ENCODE measurements at places on chromosomes 11 and 22.

DNA sequence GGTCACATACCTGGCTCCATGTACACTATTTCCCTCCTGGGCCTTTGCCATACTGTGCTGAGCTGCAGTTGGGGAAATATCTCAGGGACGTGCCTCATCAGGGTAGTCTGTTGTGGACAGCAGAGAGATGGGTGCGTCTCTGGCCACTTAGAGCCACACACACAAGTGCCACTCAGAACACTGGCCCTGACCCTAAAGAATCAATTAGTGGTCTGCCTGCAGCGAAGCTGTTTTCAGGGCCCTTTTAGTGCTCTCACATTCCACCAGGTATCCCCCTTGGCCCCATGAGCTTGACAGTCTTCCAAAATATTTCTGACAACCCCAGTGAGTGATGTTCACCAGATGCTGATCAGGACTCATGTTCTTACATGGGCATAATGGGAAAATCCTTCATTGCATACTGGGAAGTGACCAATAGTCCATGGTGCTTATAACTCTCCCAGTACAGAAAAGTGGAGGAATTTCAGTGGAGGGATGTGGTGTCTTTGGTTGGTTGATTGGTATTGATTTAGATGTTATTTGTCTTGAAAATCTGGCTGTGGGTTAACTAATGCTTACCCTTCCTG, 66.1 kb downstream of the ME3 start:
- DNase-seq: no peak

GRCh38 chr11:18761144-18761543, 30.5 kb downstream of the PTPN5 start:
- no peak for DNase-seq

GRCh38 chr22:21443735-21444421, 23.3 kb upstream of the TMEM191C start:
- no peak for DNase-seq

- DNase-seq: no peak
Observed at GRCh38 chr22:37517826-37518450, 1.3 kb downstream of the CARD10 start.

GRCh38 chr11:65487467-65488272, 11.2 kb upstream of the MALAT1 start:
- DNase-seq: peak; percentile 100

GRCh38 chr11:63518548-63518947, 12.7 kb downstream of the LGALS12 start:
- peak; percentile 31 for DNase-seq

- no peak for DNase-seq
Observed at GRCh38 chr22:47713941-47714340, 951.5 kb downstream of the TBC1D22A start.

DNA sequence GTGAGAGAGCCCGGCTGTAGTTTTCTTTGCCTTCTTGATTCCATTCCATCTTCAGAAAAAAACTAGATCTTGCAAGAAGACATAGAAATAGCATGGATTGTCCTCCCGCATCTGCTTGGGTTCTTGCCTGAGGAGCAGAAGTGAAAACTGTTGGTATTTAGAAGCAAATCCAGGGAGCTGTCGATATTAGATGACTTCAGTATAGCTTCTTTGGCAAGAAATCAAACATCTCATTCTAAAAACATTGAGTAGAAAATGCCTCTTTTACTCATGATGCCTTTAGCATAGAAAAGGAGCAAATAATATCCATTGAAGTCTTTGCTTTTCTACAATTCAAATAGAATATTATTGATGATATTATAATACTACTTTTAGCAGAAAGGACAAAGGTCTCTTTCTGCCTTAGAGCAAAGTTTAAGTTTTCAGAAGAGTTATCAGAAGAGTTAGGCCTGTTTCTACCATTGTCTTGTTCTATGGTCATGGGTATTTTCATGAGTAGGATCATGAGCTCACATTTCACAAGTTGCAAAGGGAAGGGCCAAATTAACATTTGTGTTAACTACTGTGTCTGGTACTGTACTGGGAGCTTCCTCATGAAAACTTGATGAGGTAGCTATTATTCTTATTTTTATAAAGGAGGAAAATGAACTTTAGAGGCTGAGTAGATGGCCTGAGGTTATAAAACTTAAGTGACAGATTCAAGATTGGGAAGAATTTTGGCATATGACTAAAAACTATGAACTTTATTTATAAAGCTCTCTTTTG, 49.7 kb downstream of the EXT2 start:
- peak; percentile 11 for DNase-seq

DNA sequence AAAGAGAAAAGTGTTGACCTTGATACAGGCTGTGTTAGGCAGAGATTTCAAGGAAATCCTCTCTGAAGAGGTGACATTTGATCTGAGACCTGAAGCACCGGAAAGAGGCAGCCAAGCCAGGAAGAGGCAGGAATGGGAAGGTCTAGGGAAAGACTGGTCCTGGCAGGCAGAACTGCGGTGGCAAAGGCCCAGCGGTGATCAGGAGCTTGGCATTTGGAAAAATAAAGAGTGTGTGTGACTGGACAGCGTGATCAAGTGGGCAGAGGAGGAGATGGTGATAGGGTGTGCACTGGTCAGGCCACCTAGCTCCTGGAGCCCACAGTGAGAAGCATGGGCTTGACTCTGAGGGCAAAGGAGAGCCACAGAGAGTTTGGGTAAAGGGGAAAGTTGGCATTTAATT, 27.2 kb upstream of the GAB4 start:
- DNase-seq: no peak

GRCh38 chr11:95344932-95345642, 114.1 kb upstream of the SESN3 start:
- no peak for DNase-seq

DNA sequence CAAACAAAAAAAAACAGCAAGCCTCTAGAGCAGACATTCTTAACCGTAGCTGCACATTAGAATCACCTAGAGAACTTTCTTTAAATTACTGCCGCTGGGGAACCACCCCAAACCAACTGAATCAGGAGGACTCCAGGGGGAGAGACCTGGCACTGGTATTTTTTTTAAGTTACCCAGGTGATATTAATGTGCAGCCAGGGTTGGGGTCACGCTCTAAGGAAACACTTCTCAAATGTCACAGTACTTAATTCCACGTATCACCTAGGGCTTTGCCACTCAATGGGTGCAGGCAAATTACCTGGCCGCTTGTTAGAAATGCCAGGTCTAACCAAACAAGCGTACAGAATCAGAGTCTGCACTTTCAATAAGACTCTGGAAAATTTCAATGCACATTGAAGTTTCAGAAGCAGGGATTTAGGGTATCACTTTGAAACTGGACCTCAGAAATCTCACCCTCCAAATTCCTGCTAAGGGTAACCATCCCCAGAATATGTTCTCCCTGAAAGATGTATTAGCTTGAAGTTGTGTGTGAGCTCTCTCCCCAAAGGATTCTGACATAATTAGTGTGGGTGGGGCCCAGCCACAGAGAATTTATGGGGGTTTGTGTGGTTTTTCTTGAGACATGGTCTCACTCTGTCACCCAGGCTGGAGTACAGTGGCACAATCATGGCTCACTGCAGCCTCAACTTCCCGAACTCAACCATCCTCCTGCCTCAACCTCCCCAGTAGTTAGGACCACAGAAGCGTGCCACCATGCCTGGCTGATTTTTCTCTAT, 12.7 kb upstream of the ISX start:
- DNase-seq: no peak

DNA sequence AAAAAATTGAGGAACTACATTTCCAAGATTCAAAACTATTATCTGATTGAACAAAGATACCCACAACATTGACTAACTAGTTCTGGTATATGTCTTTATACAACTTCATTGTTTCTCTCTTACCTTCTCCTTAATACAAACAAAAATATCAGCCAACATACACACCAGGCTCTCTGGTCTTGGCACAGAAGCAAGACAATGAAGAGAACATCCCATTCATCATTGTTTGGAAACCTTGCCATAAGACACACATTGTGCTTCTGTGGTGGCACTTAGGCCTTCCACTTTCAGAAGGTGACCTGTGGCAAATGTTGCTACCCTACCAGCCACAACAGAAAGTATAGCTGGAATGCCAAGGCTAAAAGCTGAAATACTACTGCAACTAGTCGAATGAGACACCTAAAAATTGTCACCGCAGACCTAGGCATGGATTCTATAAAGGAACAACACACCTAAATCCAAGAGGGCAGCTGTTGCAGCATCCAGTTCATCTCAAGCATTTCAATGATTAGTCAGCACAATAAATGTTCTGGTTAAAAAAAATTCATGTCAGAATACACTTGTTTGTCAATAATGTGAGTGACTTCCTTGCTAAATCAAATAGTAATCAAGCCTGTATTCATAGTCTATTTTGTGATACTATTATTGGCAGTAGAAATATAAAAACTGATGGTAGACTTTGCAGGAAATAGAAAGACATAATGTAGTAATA, 26.3 kb downstream of the MAP6 start:
- no peak for DNase-seq

DNA sequence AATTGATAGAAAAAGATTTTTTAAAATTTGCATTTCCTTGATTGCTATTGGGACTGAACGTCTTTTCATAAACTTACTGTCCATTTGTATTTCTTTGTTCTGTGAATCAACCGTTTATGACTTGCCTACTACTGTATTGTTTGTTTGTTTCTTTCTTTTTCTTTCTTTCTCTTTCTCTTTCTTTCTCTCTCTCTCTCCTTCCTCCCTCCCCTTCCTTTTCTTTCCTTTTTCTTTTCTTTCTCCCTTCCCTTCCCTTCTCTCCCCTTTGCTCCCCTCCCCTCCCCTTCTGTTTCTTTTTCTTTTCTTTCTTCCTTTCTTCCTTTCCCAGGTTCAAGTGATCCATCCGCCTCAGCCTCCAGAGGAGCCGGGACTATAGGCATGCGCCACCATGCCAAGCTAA, 46.9 kb downstream of the NF2 start:
- DNase-seq: no peak

DNA sequence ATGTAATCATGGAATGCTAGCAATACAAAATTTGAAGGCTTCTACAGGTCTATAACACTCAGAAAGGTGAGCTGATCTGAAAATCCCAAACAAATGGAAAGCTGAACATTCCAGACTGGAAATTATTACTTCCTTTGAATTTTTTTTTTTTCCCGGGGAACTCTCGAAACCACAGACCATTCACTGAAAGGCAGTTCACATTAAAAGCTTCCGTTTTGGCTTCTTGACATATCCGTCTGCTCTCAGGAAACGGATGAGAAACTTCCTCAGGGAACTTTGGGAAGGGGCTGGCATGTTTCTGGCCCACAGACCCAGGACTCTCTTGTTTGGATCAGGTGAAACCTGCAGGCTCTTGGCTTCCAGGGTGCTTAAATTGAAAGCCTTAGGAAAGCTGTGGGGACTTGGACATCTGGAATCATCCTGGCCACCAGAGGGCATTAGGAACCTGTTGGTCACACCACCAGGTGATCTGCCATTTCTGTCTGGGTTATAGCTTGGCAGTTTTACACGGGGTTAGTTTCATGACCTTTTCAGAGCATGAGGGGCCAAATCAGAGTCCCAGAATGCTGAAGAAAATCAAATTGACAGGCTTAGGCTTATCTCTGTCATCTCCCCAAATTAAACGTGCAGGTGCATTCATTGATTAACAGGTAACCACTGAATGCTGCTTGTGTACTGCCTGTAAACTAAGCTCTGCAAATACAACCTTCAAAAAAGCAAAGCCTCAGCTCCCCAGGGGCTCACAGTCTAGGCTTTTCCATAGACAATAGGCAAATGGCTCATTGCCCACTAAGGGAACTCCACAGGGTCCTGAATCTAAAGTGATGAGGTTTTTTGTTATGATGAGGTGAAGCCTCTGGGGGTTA, 22.7 kb upstream of the GRAMD1B start:
- peak; percentile 67 for DNase-seq

GRCh38 chr11:57800444-57801182, 39.0 kb downstream of the CTNND1 start:
- DNase-seq: peak; percentile 66

DNA sequence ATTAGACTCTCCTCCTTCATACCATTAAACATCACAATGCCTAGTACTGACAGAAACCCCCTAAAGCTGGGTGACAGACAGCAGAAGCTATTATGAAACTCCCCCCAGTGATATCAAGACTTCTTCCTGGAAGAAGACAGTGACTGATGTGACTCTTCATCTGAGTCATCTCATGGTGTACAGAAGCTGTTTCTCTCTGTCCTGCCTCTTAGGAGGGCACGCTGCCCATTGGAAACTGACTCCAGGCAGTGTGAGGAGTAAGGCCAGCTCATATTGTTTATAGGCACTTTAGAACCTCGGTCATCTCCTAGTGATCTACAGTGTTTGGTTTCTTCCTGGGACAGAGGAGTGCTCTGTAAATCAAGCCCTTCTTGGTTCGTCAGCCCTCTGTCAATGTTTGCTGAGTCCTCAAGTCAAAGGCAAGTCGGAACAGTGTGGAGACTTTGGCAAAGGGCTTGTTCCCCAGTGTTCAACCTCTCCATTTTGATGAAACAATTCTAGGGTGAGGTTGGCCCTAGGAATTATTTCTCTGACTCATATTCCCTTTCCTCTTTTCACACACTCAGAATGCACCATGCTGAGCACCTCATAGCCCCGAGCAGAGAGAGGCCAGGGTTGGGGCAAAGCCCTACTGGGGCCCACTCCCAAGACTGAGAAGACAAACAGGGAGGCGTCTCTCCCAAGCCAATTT, 172.5 kb upstream of the TMEM45B start:
- DNase-seq: peak; percentile 52

DNA sequence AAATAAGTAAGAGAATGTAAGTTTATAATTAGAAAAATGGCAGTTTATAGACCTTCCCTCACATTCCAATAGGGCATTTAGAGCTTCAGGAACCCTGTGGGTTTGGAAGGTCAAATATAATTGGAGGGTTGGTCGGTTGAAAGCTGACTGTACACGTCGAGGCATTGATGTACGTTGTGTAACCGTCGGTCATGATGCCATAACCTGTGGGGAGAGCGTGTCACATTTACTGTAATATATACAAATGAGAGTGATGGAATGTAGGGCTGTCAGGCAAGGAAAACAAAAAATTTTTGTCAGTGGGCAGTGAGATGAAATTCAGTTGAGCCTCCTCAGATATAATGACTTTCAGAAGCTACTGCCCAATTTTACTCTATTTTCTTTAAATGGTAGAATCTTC, 88.5 kb downstream of the ARL14EP start:
- DNase-seq: peak; percentile 2

DNA sequence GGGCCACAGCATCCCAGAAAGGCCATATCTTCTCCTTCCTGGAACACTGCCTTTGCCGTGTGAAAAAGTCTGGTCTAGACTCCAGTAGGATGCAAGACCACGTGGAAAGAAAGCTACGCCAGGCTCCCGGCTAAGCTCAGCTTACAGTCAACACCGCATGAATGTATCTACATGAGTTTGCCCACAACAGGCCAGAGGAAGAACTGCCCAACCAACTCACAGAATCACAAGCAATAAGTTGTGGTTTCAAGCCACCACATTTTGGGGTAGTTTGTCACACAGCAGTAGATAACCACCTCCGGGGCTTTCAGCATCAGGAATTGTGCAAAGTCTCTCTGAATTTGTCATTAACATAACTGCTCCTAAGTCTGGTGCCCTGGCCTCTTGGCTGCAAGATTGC, 27.3 kb downstream of the HSPA8 start:
- no peak for DNase-seq

- peak; percentile 24 for DNase-seq
Observed at GRCh38 chr11:113874581-113875233, 665 bp downstream of the USP28 start.

Measured in fibroblast of skin of right biceps (primary cell).